ENCODE measurements at places on chromosomes 2 and 18.

DNA sequence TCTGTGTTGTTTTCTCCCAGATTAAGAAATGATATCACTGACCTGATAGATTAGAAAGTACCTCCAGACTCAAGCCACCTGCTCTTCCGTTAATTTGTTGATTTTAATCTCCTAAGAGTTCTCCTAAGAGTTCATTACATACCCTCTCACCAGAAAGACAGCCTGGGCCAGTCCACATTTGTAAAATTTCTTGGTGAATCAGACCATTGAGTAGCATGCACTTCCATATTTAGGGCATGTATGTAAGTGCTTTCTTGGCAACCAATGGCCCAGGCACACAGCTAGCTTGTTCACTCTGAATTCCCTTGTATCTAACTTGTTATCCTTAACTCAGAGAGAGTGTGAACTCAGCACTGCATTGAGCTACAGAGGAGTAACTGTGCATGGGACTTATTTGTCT, 158.1 kb upstream of the ACAA2 start:
- DNase-seq, result no peak

GRCh38 chr2:157431176-157431575, 12.7 kb downstream of the CYTIP start:
- no peak for DNase-seq

DNA sequence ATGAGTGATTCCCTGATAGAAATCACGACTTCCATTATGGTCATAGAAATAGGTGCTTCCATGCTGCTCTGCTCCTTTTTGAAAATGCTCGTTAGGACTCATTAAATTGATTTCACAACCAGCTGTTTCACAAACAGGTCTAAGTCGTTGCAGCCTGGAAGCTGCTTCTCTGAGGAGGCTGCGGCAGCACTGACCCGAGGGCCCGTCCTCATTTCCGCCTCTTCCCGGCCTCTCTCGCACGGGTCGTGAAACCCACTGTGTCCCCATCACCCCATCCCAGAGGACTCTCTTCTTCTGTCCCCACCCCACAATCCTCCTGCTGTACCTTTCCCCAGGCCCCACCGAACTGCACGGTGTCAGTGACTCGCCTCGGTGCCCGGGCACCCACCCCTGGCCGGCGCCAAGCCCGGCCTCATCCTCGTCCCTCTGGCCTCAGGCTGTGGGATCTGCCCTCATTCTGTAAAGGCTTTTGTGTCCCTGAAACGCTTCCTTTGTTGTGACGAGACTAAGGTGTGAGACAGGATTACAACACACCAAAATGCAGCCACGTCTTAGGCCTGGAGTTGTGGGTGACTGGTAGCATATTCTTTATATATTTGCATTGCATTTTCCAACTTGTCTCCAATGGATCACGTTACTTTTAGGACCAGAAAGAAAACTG, 112.7 kb upstream of the CTDP1 start:
- DNase-seq, result no peak

GRCh38 chr2:46800625-46801349, 114.8 kb downstream of the MCFD2 start:
- no peak for DNase-seq

- no peak for DNase-seq
Observed at GRCh38 chr2:177285892-177286715, 21.6 kb upstream of the NFE2L2 start.

DNA sequence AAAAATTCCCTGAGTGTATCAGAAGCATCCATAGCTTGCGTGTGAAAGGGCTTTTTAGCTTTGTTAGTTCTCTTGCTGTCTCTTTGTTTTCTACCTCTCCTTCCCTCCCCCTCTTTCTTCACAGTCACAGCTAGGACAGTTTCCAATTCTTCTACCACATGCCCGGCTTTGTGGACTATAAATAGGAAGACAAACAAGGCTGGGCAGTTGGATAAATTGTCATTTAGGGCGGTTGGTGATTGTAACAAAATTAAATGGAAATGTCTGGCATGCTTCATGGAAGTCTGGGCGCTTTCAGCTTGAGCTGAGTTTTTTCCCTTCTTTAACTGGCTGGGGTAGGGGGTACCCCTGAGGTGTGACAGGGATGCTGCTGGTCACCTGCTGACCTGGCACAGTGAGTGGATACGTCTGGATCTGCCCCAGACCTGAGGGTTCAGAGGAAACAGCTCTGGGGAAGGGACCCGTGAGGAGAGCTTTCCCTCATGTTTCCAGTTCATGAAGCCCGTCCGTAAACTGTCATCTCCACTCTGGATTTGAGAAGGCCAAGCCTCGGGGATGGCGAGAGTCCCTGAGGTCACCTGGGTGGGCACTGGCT, 29.0 kb upstream of the GIGYF2 start:
- DNase-seq, result no peak

GRCh38 chr2:205364261-205364660, 318.0 kb upstream of the NRP2 start:
- no peak for DNase-seq

DNA sequence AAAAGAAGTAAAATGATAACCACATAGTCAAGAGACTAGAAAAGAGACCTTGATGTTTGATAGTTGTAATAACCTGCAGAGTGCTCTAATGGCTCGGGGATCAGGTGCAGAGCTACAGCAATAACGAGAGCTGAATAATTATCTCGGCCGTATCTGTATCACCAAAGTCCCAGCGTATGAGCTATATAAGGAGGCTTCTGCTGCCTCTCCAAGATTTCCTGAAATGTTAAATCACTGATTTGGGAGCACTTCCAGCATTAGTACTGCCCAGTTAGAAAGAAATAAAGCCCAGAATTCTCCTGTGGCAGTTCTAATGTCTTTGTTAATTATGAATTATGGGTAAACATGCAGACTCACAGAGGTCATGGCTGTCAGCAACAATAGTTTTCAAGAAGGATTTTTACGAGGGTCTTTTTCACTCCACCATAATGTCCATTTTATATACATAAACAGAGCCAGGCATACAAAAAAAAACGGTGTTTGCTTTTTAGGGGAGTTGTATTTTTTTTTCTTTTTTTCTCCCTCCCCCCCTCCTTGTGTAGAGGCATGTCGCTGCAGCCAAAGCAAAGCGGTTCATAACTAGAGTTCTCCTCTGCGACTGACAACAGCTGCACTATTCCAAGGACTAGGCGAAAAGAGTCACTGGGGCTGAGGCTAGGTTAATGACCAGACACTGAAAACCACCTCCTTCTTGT, 168.3 kb upstream of the VRK2 start:
- no peak for DNase-seq

DNA sequence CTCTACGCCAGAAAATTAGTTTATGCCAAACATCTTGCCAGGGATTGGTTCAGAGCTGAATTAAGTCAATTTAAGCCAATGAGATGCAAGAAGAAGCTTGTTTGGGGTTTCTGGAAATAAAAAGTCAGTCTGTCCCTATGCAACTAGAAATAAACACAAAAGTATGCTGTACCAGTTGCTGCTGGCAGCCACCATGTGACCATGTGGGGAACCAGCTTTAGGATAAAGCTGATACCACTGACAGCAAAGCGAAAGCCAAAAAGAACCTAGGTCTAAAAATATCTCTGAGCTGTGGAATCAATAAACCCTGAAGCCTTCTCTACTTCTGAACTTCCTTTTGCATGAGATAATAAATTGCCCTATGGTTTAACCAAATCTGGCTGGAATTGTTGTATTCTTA, 181.8 kb upstream of the PARD3B start:
- DNase-seq, result no peak

DNA sequence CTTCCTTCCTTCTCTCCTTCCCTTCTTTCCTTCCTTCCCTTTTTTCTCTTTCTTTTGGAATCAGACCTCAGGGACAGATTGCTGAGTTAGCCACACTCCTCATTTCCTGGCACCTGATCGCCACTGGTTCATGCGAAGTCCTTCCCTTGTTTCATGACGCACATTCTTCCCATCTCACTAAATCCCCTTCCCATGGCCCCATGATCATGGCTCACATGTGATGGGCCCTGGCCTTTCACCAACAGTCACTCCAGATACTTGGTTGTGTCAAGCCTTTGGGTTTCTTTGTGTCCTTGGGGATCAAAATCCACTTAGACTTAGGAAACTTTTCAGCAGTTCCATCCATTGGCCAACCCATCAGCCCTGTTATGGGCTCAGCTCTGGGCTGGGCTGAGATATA, 23.8 kb upstream of the ASPRV1 start:
- DNase-seq, result no peak

GRCh38 chr2:144567745-144568144, 47.8 kb upstream of the ZEB2 start:
- DNase-seq, result no peak

DNA sequence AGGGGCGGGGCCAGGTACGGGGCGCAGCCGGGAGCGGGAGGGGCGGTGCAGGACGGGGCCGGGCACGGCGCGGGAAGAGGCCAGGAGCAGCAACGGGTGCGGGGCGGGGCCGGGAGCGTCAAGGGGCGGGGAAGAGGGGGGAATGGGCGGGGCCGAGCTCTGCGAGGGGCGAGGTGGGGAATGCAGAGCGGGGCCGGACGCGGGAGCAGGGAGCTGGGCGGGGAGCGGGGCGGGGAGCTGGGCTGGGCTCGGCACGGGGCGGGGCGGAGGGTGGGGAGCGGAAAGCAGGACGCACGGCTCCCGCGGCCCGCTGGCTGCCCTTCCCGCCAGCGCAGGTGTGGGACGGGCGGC, at the start of gene IMPA2:
TSS of gene IMPA2 (plus strand) at position 316 of the 351 bp plus-strand sequence. CDS start 163 bp downstream, outside the sequence.
- no peak for DNase-seq

DNA sequence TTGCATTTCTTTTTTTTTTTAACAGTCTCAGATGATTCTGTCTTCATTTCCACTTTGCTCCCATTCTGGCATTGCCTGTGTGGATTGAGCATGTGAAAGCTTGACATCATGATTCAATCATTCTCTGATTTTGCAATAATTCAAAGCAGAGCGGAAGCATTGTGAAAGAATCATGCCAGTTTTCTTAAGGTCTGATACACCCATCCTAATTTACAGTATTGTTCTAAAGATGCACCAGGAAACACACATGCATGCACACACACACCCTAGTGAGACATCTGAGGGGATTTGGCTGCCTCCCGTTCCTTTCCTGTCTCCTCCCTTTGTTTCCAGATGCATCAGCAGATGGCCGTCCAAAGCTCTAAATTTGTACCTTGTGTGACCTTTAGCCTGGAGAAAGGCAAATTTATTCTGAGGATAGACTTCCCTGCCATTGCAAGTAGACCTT, 97.3 kb downstream of the FMNL2 start:
- DNase-seq, result no peak

DNA sequence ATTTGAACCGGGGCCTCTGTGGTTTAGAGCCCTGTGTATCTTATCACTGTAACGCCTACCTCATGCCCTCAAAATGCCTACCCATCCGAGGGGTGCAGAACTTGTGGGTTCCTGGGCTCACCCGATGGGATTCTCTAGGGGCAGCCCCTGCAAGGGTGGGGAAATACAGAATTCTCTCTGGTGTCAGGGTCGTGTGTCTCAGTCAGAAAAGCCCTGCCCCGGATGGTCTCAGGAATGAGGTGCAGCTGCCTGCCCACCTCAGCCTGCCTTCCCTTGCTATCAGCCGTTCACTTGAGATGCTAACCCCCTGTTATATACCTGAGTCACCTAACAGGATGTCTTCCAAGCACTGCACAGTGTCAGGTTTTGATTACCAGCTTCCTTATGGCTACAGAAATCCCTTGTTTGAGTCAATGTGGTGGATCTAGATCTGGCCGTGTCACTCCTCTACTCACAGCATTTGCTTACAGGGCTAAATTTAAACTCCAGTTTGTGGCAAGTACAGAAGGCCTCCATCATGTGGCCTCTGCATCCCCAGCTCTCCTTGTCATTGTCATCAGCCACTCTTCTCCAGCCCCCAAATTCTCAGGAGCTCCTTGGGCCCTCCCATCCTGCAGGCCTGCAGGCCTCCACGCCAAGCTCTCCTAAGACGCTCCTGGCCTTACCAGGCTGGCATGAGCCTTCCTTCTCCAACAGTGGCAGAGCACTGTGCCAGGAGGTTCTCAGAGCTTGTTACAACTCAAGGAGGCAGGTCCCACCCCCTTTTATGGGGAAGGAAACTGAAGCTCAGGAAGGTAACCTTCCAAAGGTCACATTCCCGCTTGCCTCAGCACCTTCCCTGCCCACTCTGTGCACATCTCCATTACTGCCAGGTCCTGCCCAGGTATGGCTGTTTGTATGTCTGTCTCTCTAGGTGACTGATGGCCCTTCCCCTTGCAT, 14.3 kb upstream of the MAP3K2 start:
- no peak for DNase-seq

GRCh38 chr18:7094427-7094826, 23.2 kb downstream of the LAMA1 start:
- no peak for DNase-seq

DNA sequence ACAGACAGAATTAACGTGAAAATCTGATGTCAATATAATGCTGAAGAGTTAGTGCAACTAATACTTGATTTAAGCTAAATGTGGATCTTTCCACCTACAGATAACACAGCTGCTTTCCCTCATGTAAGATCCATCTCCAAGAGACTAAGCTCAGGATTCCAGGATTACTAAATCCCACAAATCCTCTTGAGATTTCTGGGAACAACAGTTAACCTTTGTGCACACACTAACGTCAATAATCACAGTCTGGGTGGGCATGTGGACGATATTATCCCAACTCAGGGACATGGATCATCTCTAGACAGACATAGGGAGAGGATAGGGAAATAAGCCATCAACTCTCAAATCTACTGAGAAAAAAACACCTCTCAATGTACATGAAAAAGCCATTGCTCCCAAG, 432.6 kb downstream of the SATB2 start:
- DNase-seq, result no peak

- DNase-seq, result no peak
Observed at GRCh38 chr2:111050701-111051376, 69.9 kb upstream of the BCL2L11 start.

- DNase-seq, result no peak
Observed at GRCh38 chr18:23238651-23239349, 103.5 kb downstream of the CABLES1 start.

DNA sequence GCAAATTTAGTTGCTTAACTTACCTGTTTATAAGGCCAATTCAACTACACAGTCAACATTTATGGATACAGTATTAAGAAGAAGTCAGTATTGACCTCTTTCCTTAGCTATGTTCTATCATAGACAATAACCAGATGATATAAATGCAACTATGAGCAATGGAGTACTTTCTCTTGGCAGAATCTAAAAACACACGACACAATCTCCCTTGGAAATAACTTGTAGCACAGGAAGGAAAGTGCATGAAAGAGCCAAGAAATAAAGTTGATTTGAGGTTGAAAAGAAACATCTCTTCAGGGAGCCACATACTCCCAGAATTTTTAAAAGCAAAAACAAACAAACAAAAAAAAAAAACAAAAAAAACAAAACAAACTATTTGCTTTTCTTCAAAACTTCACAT, 145.0 kb downstream of the EVA1A start:
- DNase-seq, result no peak

DNA sequence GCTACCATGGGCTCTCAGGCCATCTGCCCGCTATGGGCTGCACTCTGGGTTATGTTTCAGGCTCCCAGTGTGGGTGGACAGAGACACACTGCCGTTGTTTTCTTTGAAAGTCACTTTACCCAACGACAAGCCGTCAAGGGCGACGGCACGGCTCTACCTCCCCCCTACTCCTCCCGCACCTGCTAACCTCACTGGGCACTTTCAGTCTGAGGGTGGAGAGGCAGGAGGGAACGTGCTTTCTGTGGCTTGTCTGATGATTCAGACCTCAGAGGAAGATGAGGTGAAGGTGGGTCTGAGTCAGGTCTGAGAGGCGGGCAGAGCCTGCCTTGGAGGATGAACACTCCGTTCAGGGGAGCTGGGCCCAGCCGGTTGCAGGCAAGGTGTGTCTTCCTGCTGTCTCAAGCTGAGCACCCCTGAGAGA, 147.6 kb upstream of the HDAC4 start:
- DNase-seq, result peak; percentile 63

All from activated T-cell treated with anti-CD3 and anti-CD28 coated beads for 24 hours (primary cell).